Fibroblast of skin of right biceps (primary cell): ENCODE measurements at places on chromosomes 2 and 18.

DNA sequence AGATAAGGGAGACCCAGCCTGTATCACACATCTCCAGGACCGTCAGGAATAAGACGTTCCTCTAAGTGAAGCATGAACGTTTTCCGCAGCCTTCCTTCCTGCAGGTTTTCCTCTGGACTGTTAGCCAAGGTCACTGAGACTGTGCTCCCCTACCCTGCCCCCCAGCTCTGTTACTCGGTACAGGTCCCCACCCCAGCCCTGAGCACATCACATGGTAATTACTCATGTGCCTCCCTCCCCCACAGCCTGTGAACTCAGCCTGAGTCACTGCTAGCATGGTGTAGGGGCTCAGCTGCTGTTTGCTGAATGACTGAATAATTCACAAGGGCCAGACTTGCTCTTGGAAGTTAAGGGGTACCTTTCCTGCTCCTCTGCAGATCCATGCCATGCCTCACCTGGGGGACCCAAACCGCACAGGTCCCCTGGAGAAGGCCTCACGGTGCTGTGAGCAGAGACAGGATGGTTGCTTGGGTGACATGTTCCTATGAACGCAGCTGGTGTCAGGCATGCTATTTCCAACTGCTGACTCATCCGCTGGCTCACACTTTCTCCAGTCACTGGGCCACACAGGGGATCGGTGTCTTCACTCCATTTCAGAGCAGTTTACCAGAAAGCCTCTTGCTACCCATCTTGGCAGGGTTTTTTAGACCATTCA lies 88.2 kb downstream of the PLB1 start:
- peak; percentile 95 for DNase-seq

DNA sequence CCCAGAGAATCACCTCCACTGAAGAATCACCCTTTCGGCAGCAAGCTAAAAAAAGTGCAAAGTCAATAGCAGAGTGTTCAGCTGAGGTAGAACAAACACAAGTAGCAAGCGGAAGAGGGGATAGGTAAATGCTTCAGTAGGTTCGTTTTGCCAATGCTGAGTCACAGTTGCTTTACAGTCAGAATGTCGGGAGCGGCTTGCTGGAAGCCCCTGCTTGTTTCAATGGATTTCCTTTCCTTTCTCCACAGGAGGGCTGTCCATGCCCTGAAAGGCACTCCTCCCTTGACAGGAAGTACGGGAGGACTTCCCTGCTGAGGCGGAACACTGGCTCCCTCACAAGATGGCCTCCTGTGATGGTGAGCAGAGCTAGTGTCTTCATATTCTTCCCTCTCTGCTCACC lies 146.2 kb upstream of the LYPD1 start:
- DNase-seq, result no peak

GRCh38 chr18:22324191-22325131 lies 93.3 kb downstream of the CTAGE1 start:
- DNase-seq, result peak; percentile 17

DNA sequence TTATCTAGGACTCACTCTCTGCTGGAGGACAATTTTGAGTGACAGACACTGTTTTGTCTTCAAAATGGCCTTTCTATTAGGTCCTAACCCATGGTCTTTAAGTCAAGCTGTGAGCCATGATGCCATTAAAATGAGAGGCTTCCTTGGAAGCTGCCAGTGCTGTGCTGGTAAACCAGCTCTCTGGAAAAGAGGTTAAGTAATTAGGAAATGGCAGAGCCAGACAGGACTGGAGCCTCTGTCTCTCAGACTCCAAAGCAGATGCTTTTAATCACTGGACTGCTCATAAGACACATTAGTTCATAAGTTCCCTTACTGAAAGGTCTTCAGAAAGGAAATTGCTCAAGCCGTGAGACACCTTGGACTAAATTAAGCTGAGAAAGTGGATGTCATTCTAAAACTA lies 25.8 kb upstream of the LHCGR start:
- peak; percentile 30 for DNase-seq

- DNase-seq, result no peak
These were observed 168.3 kb upstream of the VRK2 start for GRCh38 chr2:57878171-57878865.

GRCh38 chr2:196440413-196440812 lies 199.1 kb upstream of the CCDC150 start:
- no peak for DNase-seq
